ENCODE measurements at places on chromosomes 5 and 9.

DNA sequence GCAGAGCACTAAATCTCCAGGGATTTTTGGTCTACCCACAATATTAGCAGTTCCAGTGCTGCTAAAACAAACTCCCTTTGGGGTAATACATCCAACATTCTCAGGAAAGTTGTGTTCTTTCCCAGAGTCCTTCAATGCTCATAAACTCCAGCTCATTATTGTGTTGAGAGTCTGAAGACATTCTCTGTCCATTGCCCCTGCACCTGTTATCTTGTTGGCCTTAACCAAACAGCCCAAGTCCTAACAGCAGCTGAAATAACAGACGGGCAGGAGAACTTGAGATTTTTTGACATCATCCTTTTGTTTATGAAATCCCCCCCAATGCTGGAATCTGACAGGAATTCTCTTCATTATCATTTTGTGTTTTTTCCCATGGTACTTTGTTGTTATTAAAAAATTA, 110.8 kb downstream of the PAPPA start:
- DNase-seq, result no peak

- no peak for DNase-seq
Observed at GRCh38 chr5:13972029-13972428, 27.5 kb upstream of the DNAH5 start.

- peak; percentile 82 for DNase-seq
Observed at GRCh38 chr9:126664900-126665643, 51.3 kb downstream of the LMX1B start.

DNA sequence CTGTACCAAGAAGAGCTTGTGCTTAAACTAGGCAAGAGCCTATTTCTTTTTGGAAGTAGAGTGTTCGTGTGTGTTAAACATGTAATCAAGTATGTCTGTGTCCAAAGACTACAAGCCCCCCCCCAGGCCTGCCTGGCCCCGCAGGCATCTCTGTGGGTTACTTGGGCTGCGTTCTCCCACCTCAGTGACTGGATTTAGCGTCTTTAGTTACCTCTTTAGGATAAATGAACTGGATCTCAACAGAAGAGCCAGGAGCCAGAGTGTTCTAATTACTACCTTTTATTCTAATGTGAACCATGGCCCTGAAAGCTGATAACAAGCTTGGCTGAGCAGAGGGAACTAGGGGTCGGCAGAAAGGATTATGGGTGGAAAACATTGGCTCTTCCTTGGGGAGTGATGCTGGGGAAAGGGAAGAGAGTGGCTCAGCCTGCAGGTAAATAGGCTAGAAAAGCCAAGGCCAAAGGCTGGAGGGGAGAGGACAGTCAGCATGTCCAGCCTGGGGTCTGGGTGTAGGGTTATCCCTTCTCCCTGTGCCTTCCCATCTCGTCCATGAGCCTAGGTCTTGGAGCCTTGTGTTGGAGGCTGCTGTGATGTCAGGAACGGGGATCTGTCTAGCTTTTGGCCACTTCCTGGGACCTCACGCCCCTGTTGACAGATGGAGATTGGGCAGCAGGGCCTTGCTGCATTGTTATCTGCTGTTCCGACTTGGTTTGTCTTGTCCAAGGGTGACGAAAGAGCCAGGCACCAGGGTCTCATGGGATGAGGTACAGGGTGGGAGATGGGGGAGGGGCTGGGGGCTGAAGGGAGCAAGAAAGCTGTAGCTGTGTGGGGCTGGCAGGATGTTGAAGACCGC, 11.1 kb downstream of the CD74 start:
- DNase-seq, result no peak

DNA sequence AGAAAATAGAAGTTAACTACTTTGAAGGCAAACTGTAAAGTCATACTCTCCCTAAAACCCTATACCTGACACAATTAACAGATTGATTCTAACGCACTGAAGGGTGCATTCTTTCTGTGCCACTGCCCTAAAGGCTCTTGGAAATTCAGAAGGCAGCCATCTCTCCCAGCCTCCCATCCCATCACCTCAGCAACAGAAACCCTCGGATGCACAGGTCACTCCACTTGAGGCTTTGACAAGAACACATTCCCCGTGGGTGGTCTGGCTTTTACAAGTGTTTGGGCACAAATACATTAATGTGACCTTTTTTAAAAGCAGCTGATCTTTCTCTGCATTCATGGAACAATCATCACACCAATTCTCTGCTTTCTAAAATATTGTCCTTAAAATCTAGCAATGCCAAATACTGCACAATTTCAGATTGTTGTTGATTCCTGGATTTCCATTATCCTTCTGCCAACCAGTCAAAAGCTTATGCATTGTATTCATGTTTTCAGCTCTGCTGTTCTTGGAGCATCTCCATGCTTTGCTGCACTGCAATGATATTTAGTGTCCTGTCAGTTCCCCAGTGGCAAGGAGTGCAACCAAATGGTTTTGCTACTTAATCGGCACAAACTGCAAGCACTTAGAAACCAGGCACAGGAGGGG, 175.6 kb downstream of the TMEM161B start:
- DNase-seq, result peak; percentile 15
